Placental pericyte (primary cell): ENCODE measurements at places on chromosomes 12 and 14. TPM values are rescaled to one million over a fixed set of nuclear protein-coding genes. Genes with fewer than 3 reads are reported as not detected.

CACNA1C gene
- total RNA-seq: 2.4 and 3.6 TPM in 2 replicates

TSHR gene
- total RNA-seq: not detected in 2 replicates

KRT82 gene
- not detected in 2 replicates for total RNA-seq

OR4K14 gene
- total RNA-seq: not detected in 2 replicates

SYCP3 gene
- under 0.01 TPM in 2 replicates for total RNA-seq

OVCH1 gene
- not detected in 2 replicates for total RNA-seq

PLA2G1B gene
- not detected in 2 replicates for total RNA-seq

PTPRQ gene
- 0.22 and 0.29 TPM in 2 replicates for total RNA-seq
